Right cardiac atrium (tissue), 5 donors: ENCODE measurements at places on chromosomes 7 and 10.
A peak's percentile ranks its signal among the peaks of the same experiment; 100 is the strongest.

- DNase-seq: no peak
Measured at GRCh38 chr7:85820702-85821443, 634.0 kb upstream of the SEMA3D start.

DNA sequence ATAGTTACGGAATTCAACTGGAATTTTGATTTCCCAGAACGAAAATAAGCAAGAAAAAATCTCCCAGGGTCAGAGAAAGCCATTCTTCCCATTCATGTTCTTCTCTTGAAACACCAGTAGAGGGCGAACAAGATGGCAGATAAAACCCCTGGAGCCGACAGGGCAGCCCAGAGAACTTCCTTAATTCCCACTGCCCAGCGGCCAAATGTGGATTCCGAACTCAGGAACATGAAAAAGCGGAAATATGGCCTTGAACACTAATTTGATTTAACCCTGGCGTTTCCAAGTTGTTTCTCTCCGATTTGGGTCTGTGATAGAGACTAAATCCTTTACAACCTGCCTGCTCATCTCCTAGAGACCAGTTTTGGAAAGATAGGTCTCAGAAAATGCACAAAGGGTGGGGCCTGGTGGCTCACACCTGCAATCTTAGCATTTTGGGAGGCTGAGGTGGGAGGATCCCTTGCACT, 100.7 kb upstream of the WAC start:
- peak; percentile 67 for DNase-seq

DNA sequence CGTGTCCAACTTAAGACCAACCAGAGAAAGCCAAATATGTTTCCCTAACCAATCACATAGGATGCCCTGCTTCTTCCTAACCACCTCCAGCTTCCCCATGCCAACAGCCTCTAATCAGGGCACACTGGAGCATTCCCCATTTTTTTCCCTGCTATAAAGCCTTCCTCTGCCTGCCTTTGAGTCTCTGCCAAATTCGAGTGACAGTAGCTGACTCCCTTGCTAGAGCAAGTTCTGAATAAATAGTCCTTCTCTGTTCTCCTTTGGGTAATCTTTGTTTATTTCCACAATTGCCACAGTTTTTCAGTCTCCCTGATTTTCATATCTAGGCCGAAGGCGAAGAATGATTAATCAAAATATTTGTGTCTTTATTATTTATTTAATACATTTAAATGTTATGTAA, 96.7 kb downstream of the ANLN start:
- DNase-seq: no peak

DNA sequence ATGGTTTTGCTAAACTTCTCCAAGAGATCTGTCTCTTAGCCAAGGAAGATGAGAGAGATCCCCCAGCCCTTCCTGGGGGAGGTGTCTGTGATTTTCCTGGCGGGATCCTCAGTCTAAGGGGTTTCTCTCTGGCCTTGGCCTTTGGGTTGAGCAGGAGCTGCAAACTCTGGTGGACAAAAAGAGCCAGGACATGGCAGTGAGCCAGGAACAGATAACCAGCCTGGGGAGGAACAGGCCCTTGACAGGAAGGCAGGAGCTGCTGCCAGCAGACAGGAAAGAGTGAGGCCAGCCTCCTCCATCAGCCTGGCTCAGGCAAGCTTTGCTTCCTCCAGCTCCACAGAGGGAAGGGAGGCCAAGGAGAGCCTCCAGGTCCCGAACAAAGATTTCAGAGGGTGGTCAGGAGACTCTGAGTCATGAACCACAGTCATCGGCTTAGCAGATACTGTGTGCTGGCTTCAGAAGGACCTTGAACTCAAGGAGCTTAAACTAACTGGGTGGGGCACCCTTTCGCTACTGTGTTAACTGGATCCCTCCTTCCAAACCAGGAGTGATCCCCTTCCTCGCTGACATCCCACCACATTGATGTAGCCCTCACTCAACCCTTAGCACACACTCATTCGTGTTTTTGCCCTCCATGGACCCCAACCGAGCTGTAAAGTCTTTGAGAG, 34.7 kb downstream of the DDIT4 start:
- peak; percentile 89 for DNase-seq

GRCh38 chr7:108235451-108236061, 105.4 kb upstream of the LAMB4 start:
- DNase-seq: no peak

DNA sequence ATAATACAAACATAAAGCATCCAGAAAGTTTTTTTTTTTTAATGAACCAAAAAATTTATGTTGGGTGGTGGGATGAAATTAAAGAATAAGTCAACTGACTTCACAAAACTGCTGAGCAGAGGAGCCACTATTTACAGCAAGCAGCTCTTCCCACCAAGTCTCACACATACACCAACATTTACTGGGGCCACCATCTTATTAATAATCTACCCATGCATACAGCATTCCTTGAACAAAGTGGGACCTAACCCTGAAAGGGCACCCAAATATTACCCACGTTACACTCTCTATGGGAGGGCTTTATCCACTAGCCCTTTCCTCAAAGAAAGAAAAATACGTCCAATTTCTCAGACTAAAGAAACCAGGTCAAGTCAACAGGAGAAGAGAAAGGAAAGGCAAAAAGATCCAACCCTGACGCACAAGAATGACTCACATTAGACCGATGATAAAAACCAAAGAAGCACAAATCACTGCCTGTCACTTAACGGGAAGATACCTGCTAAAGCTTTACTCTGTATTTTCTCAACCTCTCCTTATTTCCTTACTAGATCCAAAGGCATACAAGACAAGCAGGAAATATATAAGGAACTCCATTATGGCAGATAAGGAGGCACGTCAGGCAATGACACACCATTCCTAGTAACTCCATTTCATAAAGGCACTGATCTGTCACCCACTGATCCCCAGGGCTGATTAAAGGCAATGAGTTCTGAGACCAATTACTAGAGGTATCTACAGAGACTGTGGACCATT, 141.8 kb upstream of the ASAH2 start:
- DNase-seq: no peak

GRCh38 chr7:155003376-155004214, 671 bp upstream of the PAXIP1 start:
- DNase-seq: peak; percentile 83

DNA sequence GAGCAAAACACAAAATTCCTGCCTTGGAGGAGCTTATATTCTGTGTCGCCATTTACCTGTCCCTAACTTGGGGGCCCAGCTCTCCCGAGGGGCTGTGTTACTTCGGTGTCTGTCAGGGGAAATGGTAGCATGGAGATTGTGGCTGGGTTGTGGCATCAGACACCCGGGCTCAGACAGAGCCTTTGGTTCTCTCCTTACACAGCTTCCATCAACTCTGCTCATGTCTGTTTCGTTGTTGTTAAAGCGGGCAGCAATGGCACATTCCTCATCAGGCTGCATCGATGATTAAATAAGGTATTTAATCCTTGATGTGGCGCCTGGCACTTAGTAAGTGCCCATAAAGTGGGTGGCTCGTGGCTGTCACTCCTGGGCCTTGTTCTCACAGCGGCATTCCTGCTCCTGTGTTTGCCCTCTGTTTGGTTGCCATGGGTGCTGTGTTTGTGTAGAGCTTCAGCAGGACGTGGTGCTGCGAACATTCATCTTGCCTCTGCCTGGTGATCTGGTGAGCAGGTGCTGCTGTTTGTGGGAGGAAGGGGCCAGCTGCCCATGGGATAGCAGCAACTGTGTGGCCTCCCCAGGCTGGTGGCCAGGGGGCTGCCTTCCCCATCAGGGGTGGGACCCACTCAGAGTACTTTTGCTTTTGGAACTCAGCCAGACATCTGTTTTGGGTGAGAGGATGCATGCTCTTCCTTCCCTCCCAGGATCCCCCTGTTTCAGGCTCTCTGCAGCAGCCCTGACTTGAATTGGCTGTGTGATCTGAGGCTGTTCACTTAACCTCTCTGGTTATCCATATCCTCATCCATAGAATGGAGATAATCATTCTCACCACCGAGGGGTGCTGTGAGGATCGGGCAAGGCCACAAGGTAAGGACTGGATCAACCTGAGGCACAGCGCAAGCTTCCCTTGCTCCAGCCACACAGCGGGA, 207.2 kb upstream of the SVIL start:
- peak; percentile 74 for DNase-seq

DNA sequence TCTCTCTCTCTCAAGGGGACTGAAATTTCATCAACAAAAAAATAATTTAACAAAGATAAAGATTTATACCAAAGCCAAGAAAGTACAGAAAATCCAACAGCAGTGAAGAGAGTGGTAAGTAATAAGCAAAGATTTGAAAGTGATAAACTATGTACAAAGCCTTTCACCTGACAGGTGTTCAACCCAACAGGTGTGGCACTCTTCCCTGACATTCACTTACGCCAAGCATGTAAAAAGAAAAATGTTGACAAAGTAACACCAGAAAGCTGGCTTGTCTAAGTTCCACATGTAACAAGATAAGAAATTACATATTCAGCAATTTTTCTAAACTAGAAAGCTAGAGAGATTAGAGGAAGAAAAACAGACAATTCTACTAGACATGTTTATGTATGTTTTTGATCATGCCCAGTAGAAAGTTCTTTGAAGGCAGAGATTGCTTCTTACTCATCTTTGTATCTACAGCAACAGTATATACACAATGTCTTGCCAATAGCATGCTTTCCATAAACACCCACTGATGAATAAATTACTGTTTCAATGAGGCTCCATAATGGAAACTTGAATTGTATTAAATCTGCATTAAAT, 468.5 kb downstream of the PARD3 start:
- DNase-seq: no peak

GRCh38 chr10:88565072-88565471, 18.0 kb downstream of the RNLS start:
- no peak for DNase-seq

- no peak for DNase-seq
Measured at GRCh38 chr10:72132854-72133253, 44.5 kb upstream of the SPOCK2 start.

- no peak for DNase-seq
Measured at GRCh38 chr7:69696686-69697685, 98.7 kb downstream of the AUTS2 start.

GRCh38 chr10:11439523-11440053, 171.9 kb downstream of the USP6NL start:
- no peak for DNase-seq

GRCh38 chr7:137670222-137671064, 176.3 kb downstream of the DGKI start:
- no peak for DNase-seq

- DNase-seq: peak; percentile 33
Measured at GRCh38 chr7:2274666-2275065, 32.6 kb downstream of the NUDT1 start.

GRCh38 chr10:129614341-129614740, 147.3 kb downstream of the MGMT start:
- no peak for DNase-seq

GRCh38 chr10:114526126-114526503, 121.8 kb upstream of the AFAP1L2 start:
- no peak for DNase-seq

DNA sequence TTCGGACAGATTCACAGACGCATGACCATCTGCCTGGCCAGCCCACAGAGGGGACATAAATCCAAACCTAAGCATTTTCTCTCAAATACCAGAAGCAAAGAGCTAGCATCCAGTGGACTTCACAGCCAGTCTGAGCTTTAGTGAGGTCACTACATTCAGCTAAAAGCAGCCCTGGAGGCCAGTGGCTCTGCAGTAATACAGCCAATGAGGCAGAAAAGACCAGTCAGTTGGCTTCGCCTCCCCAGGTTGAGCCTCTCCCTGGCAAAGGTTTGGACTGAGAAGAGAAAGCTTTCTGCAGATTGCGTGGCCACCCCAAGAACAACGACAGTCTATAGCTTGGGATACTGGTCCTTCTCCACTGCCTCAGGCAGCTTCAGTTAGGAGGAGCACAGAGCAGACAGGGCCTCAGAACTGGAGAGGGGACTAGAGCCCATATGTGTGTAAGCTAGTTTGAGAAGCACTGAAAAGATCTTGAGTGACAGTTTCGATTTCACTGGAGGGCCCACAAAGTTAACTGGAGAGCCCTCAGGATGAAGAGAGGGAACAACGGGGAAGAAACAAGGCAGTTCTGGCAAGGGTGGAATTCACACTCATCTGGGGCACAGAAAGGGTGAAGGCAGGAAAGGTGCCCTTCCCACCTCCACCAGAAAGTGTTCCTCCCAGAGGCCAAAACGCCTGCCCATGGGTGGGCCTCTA, 3.8 kb downstream of the WDR91 start:
- no peak for DNase-seq
